ENCODE measurements at places on chromosomes 5 and 9.

GRCh38 chr9:114678795-114679194 lies 3.2 kb downstream of the TEX48 start:
- no peak for DNase-seq

DNA sequence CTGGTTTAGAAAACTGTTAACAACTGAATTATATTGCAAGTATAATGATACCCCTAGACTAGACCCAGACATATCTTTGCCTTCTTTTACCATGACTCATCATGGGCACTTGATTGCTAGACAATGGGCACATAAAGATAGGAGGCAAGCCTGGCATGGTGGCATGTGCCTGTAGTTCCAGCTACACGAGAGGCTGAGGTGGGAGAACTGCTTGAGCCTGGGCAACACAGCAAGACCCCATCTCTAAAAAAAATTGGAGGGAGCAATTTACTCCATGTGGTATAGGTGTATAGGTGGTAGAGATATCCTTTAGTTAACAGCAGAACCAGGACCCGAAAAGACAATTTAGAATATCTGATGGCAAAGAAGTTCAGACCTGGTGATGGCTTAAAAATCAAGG lies 51.6 kb downstream of the ELOVL7 start:
- DNase-seq = no peak

GRCh38 chr9:113219969-113220368 lies 1.1 kb downstream of the FKBP15 start:
- peak; percentile 86 for DNase-seq

DNA sequence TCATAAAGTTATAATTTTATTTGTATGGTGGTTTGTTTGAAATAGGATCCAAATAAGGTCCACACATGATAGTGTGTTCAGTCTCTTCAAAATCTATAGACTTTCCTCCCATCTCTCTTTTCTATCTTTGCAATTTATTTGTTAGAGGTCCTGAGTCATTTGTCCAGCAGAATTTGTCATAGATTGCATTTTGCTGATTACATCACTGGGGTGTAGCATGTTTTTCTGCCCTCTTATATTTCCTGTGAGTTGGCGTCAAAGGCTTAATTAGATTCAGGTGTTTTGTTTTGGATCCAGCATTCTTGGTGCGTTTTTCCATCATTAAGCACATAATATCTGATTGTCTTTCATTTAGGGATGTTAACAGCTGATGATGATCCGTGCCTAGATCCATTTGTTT lies 15.0 kb downstream of the CYFIP2 start:
- DNase-seq = peak; percentile 36

DNA sequence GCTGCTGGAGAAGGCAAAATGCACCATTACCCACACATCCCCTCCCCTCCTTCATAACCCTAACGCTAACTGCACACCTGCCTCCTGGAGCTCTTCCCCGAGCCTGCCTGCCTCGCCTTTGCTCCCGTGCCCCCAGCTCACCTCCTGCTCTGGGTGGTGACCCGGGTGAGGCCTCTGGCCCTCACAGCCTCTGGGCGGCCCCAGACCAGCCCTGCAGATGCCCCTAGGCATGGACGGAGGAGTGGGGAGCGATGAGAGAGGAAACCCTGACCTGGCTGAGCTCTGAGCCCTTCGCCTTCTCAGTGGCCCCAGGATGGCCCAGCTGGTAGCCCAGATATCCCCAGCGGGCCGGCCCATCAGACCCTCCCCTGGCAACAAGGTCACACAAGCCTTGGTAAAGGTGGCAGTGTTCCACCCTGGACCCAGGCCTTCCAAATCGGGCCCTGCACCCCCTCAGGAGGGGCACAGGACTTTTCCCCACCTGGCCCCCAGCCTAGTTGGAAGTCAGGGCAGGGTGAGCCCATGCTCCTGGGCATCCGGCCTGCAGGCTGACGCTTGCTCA lies 14.5 kb upstream of the CAMSAP1 start:
- no peak for DNase-seq

DNA sequence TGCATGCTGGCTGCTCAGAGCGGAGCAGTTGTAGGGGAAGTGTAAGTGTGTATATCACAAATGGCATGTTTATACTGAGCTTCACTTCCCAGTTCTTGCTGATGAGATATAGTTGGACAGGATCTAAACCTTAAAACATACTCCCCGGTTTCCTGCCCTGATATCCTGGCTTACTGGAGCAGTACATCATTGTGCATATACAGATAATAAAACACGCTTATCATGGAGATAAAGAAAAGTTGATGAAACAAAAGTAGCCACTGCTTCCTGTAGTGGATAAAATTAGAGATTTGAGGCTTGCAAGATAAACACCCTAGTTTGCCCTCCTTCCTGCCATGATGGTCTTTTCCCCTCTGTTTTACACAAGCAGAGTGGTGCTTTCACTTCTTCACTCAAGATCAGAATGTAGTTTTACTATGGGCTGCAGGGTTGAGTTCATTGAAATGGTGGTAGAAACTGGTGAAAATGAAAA lies 15.0 kb downstream of the NPR3 start:
- DNase-seq = no peak

- no peak for DNase-seq
Measured at GRCh38 chr5:18244309-18244708, 610.0 kb downstream of the TAF11L14 start.

- peak; percentile 84 for DNase-seq
Measured at GRCh38 chr9:4837261-4838188, 44.8 kb downstream of the RCL1 start.

DNA sequence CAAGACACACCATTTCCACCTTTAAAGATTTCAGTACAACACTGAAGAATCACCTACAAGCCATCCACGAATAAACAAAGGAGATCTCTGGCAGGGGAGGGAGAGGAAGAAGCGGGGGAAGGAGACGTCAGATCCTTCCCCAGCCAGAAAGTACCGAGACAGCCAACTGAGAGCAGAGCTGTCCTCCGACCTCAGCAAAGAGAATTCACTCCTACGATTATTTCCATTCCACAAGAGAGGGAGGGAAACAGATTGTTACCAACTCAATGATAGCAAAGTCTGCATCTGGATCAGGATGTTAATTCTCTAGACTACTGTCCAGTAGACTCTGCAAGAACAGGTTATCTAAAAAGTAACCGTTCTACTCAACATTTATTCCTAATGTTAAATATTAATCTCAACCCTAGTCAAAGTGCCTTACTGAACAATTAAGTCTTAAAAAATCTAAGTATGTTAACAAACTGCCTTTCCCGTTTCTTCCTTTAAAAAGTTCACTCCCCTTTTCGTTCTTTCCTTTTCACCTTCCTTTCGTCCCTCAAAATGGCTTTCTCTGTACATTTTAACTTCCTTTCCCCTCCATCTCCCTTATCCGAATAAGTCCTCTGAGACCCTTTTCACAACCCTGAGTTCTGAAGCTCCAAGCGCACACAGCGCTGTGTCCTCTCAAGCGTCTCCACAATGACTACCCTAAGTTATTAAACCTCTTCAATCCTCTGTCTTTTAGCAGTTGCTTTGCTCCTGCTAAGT lies 1.4 kb downstream of the CHD1 start:
- DNase-seq = peak; percentile 87

DNA sequence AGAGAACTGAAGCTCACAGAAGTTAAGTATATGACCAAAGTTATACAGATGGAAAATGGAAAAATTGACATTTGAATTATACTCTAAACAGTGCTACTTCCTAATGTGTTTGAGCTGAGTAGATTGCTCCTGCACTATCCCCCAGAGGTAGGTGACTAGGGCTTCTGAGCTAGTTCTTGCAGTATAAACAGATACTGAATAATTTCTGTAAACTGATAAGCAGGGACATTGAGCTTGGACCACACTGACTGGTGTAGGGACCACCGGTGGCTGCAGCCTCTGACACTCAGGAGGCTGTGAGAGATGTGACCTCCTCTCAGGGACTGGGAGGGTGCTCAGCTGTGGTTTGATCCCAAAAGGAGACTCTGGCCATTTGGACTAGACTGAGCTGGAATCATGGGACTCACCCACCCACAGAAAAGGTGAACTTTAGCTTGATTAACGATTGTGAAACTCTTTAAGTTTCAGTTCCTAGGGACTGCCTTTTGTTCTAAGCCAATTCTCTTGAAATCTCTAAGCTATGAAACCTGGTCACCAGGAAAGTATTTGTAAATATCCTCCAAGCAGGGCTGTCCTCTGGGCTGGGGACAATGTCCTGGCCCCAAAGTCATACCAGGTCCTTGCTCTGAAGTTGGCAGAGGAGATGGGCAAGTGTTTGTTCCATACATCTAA lies 291.5 kb downstream of the SEC61B start:
- no peak for DNase-seq

DNA sequence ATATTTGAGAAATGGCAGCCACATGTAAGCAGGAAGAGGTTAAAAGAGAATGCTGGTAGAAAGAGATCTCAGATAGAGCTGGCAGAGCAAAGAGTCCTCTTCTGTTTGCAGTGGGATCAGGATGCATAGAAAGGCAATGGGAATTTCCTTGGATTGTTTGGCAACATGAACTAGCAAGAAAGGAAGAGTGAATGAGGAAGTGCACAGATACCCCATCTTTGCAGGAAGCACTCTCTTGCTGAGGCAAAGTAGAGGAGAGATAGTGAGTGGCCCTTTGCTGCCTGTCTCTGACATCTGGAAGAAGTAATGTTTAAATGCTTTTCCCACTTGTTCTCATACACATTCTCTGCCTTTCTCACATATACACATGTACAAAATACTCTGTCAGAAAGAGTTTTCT lies 14.5 kb downstream of the FKTN start:
- no peak for DNase-seq

DNA sequence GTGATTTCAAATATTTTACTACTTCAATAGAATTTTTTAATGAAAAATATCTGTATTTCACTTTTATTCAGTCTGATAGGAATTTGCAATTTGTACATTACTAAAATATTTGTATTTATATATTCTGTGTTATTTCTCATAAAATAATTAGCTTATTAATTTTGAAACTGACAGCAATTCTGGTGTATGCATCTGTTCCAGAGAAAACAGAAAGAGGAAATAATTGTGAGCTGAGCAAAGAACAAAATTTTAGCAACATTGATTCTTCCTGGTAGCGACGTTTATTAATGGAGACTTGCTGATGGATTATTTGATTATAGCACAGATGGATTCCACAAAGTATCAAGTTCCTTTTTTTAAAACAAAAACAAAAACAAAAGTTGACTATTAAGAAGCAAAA lies 61.0 kb downstream of the ST8SIA4 start:
- no peak for DNase-seq

DNA sequence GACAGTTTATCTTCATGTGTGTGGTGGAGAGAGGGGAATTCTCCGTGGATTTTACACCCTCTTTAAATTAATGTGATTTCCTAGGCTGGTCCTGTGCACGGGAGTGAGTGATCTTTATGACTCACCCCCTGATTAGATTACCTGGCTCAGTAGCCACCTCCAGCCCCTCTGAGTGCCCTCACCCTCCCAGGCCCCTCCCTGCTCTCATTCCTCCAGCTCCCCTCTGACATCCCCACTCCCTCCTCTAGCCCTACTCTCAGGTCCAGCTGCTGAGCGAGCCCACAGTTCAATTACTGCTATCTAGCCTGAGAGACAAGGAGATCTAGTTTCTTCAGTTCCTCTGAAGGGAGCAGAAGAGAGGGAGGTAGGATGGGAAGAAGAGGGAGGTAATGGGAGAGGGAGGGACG lies 61.8 kb upstream of the ARAP3 start:
- DNase-seq = no peak

DNA sequence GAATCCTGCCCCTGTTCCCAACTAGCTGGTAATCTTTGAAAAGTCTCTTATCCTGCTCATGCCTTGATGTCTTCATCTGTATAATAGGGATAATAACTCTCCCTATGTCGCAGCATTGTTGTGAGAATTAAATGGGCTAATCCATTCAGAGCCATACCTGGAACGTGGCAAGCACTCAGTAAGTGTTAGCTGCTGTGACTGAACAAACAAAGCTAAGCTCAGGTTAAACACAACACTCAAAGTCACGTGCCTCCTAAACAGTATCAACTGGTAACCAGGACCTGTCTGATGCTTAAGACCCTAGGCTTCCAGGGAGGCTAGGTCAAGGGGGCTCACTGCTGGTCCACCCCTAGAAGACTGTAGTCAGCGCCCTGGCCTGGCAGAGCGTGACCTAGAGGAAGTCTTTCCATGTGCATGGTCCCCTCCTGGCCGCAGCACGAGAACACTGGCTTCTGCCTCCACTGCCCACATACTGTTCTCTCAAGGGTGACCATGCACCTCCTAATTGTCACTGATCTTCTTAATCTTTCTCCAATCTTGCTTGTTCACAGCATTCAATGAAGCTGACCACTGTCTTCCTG lies 211.1 kb downstream of the TTLL11 start:
- no peak for DNase-seq

- DNase-seq = no peak
Measured at GRCh38 chr5:14744296-14745187, 80.0 kb downstream of the OTULIN start.
